ENCODE measurements at places on chromosomes 5 and 9.

DNA sequence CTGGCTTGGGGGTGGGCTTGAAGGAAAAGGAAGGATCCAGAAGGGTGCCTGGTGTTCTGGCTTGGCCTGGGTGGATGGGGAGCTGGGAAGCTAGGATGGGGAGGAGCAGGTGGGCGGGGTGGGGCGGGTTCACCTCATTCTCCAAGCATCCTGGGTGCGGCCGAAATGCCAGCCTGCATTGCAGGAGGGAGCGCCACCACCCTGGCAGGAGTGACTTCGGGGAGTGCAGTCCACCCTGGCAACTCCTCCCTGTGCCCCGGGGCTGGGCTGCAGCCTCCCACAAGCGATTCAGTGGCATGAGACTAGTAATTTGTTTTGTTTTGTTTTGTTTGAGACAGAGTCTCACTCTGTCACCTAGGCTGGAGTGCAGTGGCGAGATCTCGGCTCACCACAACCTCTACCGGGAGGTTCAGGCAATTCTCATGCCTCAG, 5.5 kb downstream of the TTC16 start:
- DNase-seq, result no peak

- DNase-seq, result no peak
Measured at GRCh38 chr5:124253203-124253810, 493.1 kb downstream of the ZNF608 start.

- no peak for DNase-seq
Measured at GRCh38 chr9:69326261-69326660, 1.2 kb downstream of the ENTREP1 start.

DNA sequence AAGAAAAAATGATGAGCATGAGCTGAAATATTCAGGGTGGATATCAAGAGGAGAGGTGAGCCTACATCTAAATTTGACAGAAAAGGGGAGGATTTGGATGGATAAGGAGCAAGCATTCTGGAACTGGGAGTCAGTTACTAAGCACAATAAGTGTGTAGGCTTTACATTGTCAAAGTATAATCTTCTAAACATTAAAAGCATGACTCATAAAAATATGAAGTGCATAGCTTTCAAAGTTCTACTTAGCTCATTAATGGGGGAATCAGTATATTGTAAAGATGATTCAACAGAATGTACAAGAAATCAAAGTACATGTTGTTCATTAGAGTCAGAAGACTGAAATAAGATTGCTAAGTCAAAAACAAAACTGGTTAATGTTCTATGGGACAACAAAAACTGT, 248.0 kb upstream of the GAS1 start:
- DNase-seq, result no peak

- DNase-seq, result no peak
Measured at GRCh38 chr5:67234671-67235176, 38.1 kb upstream of the CD180 start.

DNA sequence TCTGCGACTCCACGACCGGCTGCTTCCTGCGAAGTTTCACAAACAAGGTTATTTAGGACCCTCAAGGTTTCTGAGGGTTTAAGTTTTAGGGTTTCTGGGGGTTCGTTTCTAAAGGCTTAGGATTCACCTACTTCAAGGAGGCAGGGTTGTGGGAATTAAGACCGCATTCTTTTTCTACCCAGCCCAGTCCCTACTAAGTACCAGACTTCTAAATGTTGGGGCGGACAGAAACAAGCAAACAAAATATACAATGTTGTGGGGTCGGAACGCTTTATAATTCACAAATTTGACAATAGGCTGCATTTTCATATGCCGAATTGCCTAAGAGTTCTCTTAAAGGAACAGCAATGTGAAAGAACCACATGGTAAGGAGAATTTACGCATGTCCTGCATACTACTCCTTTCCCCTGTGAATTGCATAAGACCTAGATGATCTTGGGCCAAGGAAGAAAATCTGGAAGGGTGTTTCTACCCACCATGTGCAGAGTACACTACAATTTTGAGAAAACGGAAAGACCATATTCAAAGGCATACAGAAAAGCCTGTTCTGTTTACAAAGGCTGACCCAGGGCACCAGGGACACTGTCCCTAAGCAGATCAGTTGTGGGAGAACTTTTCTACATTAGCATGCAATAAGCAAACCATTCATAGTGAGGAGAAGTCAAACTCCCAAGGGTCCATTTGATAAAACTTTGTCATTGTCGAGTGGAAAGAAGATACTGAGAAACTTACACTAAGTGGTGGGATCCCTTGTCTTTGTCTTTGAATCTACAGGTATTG, 457.3 kb downstream of the RAB3C start:
- DNase-seq, result no peak

- no peak for DNase-seq
Measured at GRCh38 chr5:170475294-170476000, 28.4 kb upstream of the KCNIP1 start.

DNA sequence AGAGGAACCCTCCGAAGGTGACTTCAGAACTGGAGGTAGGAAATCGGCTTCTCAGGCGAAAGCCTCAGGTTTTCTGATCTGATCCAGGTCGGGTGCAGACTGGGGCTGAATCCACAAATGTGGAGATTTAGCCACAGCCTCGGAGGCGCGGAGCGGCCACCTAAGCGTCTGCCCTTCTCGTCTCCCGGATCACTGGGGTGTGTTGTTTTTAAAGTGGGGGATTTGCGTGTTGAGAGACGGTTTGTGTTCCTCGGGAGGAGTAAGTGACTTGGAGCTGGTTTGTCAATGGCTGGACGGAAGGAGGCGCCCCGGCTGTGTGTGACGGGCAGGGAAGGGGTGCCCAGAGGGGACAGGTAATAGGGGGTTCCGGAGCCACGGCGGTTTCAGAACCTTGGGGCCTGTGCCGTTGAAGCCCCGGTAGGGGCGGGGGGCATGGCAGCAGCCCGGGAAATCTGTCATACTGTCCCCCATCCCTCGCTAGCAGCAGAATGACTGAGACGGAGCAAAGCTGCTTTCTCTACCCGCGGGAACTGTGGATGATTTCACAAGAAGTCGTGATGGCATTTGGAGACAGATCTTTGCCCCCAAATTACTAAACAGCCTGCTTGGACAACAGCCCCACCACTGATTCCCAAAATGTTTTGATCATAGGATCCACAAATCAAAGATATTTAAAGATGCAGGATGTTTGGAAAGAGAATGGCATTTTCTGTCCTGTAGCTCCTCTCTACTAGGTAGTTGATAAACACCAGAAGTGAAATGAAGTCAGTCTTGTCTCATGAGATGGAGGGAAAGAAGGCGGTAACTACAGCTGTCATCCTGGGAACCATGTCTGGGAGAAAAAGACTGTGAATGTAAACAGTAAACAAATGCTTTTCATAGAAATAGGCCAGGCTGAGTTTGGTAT, 216.5 kb downstream of the PDZD2 start:
- no peak for DNase-seq

DNA sequence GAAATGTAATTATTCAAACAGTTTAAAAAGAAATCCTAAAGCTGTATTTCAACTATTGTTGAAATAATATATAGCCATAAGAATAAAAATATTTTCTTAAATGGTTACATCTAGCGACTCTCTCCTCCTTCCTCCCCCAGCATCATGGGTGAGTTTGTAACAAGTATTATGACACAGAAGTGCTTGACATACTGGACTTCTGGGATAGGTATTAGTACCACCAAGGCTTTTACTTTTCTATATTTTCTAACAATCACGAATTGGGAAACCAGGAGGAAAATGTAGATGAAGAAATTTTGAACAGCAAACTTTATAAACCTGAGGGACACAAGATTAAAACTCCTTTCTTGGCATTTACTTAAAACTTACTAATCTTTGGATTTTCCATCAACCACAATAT, 4.4 kb downstream of the RORB start:
- DNase-seq, result no peak

GRCh38 chr5:87051502-87052113, 216.1 kb upstream of the RASA1 start:
- no peak for DNase-seq

DNA sequence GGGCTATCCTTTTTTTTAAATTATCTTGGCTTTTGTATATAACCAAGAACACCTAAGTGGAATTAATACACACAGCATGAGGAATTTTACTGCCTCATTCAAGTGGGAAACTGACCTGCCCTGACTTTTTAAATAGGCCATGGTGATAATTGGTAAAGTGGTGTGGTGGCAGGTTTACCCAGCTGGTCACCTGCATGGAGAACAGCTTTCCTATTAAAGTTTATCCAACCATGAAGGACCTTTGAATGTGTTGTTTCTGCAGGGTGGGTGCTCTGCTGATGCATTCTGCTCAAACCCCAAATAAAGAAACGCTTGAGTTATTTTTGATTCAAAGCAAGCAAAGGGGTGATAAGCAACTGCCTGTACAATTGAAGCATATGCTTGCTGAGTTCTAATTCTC, 261.0 kb upstream of the GRIN3A start:
- DNase-seq, result no peak
